ENCODE measurements at places on chromosomes 16 and 17. TPM values are rescaled to one million over a fixed set of nuclear protein-coding genes. Genes with fewer than 3 reads are reported as not detected.

The SPN gene
- 0.79 TPM for polyA plus RNA-seq

The ZMYND15 gene
- polyA plus RNA-seq, result 2.5 TPM

The ABCC12 gene
- 0.32 TPM for polyA plus RNA-seq

The SRL gene
- 1.7 TPM for polyA plus RNA-seq

The KIAA0513 gene
- 40.1 TPM for polyA plus RNA-seq

The RCVRN gene
- 1.3 TPM for polyA plus RNA-seq

The WFIKKN2 gene
- 6.3 TPM for polyA plus RNA-seq

The CCL3 gene
- 16.0 TPM for polyA plus RNA-seq

The TEX19 gene
- not detected for polyA plus RNA-seq

The IGF2BP1 gene
- polyA plus RNA-seq, result 6.3 TPM

The KRTAP2-3 gene
- not detected for polyA plus RNA-seq

The JPH3 gene
- polyA plus RNA-seq, result 79.7 TPM

The SLC47A2 gene
- polyA plus RNA-seq, result 1.8 TPM

The ZNF205 gene
- polyA plus RNA-seq, result 24.3 TPM

The CDRT15 gene
- not detected for polyA plus RNA-seq

All from spinal cord (tissue), 10 donors.